T-helper 2 cell (primary cell): ENCODE measurements at places on chromosomes 1 and 21.

GRCh38 chr1:111476761-111477309, 3.1 kb downstream of the C1orf162 start:
- DNase-seq: no peak

DNA sequence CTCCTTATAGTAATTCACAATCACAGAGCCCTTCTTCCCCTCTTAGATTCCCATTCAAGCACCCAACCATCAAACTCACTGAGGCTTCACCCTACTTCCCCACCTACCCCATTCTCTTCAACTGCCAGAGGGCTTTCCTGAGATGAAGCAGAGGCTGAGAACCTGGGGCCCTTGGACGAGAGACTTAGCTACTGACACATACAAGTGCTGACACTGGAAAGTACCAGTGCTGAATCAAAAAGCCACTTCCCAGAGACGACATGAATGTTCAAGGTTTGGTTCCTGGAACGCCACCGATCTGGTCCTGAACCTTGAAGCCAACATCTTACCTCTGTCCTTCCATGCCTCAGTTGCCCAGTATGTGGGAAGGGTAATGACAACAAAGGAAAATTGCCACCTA, 16.6 kb upstream of the RAP1A start:
- DNase-seq: no peak

DNA sequence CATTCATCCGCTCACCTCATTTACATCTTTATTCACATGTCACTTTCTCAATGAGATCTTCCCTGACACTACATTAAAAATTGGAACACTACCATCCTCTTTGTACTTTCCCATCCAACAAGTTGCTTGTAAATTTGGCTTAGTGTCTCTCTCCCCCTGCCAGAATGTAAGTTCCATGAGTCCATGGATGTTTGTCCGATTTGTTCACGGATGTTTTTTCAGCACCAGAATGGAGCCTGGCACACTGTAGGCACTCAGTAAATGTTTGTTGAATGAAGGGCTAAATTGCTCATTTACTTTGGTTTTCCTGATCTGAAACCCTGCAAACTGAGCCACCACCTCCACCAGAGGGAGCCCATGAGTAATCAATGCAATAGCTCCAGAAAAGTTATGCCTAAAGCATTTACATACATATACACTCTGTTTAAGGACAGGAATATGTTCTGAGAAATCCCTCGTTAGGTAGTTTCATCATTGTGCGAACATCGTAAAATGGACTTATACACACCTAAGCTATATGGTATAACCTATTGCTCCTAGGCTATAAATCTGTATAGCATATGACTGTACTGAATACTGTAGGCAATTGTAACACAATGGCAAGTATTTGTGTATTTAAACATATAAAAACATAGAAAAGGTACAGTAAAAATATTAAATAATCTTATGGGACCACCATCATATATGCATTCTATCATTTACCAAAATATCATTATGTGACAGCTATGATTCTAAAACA, 2.8 kb upstream of the EYA3 start:
- DNase-seq: peak; percentile 63

DNA sequence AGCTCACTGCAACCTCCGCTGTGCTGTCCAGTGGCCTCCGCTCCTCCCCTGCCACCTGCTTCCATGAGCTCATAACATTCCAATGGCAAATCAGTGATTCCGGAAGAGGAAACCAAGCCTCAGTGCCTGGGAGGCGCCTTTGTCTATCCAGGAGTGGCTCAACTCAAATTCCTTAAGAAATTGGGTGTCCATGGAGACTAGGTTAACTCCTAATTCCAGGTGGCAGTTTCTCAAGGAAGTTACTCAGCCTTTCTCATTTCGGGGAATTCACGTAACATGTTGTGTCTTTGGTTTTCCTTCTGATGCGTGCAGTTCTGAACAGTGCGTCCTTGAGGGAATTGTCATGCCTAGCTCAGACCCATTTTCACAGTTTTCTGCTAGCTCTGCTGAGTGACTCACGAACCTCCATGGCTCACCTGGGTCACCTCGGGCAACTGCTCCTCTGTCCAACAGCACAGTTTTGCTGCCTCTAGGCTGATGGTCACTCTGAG, 89.9 kb upstream of the DSCAM start:
- no peak for DNase-seq

DNA sequence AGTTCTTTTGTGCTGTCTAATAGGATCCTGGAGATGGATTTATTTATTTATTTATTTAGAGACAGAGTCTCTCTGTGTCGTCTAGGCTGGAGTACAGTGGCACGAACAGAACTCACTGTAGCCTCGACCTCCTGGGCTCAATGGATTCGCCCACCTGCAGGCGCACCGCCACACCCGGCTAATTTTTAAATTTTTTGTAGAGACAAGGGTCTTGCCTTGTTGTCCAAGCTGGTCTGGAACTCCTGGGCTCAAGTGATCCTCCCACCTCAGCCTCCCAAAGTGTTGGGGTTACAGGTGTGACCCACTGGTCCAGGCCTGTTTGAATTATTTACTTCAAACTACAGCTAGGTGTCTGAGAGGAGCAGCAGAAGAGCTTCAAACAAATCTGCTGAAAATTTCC, 9.6 kb upstream of the SPEN start:
- DNase-seq: no peak

DNA sequence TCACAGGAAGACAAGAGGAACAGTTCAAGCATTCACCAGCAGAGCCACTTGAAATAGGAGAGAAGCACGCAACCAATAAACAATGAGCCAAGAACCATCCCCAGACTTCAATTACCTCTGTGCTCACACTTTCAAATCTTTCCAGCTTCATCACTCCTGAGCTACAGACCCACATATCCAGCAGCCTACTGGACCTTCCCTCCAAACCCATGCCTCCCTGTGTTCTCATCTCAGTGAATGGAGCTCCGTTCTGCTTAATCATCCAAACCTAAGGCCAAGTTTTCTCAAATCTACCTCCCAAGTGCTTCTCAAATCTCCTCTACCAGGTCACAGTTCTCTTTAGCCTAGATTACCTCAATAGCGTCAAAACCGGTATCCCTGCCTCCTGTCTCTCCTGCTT, 3.7 kb downstream of the PEF1 start:
- no peak for DNase-seq

DNA sequence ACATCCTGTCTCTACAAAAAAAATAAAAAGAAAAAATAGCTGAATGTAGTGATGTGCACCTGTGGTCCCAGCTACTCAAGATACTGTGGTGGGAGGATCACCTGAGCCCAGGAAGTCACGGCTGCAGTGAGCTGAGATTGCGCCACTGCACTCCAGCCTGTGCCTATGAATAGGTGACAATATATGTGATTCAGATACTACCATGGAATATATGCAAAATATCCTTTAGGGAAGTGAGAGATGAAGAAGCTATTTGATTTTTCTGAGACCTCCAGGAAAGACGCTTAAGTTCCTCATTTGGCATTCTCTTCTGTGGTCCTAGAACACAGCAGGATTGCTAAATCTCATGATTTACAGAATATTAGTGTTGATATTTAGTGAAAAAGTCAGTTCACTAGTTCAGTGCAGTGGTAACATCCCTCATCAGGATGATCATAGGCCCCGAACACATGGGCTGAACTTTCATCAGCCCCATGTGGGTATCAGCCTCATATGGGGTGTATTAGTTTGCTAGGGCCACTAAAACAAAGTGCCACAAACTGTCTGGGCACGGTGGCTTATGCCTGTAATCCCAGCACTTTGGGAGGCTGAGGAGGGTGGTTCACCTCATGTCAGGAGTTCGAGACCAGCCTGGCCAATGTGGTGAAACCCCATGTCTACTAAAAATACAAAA, 6.0 kb upstream of the VASH2 start:
- DNase-seq: no peak

GRCh38 chr1:177289532-177289931, 118.8 kb downstream of the BRINP2 start:
- no peak for DNase-seq

DNA sequence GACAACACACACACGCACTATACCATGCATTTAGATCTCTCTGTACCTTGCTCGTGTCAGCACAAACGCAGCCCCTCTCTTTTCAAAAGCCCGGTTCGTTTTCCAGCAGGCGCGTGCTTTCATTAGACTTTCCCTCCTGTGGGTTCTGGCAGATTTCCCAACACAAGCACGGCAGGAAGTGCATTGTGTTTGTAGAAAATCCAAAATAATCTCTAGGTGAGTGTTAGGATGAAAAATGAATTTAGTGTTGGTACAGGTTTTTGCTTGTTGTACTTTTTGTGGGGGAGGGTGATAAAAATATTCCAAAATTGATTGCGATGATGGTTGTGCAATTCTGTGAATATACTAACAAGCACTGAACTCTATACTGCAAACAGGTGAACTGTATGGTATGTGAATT, 54.1 kb upstream of the POFUT2 start:
- DNase-seq: no peak

DNA sequence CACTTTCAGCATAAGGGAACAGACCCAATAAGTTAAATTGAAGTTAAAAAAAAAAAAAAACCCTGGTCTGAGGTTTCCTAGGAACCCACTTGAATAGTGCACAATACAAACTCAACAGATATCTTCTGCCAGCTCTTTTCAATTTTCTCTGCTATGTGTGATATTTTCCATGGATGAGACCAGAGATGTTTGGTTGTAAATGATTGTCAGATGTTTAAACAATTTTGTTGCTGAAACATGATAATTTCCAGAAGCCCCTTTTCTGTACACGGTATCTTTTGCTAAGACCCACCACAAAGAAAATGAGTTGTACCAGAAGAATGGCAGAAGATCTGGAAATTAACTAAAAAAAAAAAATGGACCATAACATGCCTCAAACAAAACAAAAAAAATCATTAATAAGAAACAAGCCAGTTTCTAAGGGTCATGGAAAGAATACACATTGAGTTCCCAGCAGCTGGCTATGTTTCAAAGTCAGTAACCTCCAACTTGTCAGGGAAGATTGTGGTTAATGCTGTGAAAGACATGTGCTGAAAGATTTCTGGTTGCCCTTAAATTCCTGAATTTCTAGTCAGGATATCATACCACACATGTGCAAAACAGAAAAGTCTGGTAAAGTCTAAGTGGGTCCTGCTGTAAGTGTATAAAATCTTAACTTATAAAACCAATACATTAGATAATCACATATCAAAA, 35.6 kb upstream of the MGST3 start:
- DNase-seq: no peak

GRCh38 chr1:225824533-225824941, 14.6 kb downstream of the EPHX1 start:
- no peak for DNase-seq

DNA sequence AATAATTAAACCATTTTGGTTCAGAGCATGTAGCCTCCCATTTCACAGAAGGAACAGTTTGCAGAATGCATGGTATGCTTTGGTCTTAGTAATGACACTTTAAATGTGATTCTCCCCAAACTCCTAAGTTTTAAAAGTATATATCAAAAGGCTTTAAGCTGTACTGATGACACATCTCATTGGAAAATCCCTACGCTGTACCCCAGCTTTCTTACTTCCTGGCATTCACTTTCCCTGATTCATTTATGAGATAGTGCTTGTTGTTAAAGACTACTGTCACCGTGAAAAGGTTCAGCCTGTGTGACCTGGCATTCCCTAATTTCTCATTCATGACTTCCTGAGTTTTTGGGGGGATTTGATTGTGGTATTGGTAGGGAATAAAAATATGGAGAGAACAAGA, 53.4 kb downstream of the MPZL1 start:
- no peak for DNase-seq

GRCh38 chr1:167441222-167441621, 77.1 kb downstream of the CD247 start:
- DNase-seq: no peak

GRCh38 chr1:171292799-171293198, 21.2 kb upstream of the FMO4 start:
- no peak for DNase-seq

GRCh38 chr1:63363014-63363413, 4.4 kb upstream of the ALG6 start:
- DNase-seq: no peak

DNA sequence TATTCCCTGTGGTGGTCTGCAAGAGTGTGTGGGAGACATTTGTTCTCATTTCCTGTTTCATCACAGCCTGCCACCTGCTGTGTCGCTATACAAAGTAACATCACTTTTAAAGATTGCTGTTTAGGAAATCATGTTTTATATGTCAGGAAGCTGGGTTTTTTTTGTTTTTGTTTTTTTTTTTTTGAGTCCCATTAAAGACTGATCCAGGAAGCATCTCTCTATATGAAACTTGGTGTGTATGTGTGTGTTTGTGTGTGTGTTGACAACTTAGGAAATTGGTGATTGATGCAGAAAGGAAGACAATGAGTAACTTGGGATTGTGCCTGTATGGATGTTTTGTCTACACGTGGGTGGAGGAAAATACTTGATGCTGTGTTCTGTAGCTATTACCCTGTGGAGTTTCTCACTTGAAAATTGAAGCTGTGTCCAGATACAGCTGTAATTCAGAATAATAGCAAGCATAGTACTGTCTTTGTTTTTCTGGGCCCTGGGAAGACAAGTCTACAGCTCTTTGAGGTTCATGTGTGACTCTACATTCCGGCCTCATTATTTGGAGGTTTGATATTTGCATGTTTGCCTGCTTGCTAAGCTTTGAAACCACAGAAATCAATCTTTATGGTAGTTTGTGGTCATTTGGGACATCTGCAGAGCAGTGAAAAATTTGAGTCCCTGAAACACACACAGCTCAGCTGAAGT, 47.9 kb downstream of the LAMC1 start:
- DNase-seq: no peak

DNA sequence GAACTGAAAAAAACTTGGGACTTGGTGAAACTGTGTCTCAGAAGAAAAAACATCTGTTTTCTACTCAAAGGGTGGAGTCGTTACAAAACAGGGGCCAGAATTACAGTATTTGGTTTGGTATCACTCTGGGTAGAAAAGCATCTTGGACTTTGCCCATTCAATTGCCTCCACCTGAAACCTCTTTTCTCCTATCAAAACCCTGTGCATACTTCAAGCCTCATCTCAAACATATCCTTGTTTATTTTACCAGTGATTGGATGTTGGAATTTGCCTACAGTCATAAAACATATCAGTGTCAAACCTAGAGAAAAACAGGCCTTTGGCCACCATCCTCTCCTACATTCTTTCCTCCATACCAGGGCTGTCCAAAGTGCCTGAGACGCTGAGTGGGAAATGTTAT, 281.5 kb downstream of the PLPP3 start:
- DNase-seq: no peak

DNA sequence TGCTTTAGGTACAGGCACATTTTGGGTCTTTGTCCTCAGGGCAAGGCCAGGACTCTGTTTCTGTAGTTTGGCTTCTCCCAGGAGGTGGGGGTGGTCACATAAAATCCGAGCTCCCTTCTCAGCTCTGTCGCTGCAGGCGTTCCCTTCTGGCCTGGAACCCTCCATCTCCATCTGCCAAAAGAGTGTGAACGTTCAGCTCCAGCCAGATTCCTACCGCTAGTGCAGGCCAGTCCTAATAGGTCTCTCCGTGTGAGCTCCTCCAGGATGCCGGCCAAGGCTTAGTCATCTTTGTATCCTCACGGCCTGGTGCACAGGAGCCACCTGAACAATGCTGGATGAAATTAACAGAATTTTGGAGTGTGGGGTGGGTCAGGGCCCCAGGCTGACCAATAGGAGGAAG, 19.9 kb upstream of the KCNA10 start:
- no peak for DNase-seq

- DNase-seq: no peak
These were observed 350.0 kb downstream of the PRDM2 start for GRCh38 chr1:14049965-14050364.

- DNase-seq: no peak
These were observed 13.7 kb downstream of the RHEX start for GRCh38 chr1:206066479-206067171.
